ENCODE measurements at places on chromosomes 16 and 17.

DNA sequence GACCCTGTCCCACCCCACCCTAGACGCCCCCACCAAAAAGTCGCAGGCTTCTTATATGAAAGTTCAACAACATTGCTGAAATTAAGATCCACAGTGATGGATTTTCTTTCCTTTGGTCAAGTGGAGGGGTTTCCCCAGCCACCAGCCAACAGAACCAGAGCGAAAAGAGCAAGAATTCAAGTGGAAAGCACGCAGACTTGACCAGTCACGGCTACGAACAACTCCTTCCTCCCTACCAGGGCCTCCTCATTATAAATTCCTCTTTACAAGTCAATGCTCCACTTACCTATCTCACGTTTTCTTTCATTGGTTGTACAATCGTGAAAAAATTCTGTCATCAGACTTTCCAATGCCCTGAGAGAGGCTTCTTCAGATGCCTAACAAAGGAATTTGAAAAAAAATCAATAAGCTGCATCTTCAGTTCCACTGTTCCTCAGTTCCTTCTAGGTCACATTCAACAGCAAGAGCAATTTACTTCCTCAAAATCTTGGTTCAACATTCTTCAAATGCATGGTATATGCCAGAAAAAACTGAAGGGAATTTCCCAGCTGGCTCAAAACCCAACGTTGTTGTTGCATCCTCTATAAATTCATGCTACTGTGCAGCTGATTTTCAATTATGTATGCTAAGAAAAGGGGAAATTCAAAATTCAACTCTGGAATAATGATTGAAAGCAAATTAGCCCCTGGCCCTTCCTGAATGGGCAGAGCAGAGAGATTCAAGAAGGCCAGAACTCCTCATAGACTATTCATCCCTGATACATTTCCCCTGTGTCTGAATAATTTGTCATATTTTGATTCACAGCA, 30.9 kb downstream of the XPO6 start:
- DNase-seq, result no peak

DNA sequence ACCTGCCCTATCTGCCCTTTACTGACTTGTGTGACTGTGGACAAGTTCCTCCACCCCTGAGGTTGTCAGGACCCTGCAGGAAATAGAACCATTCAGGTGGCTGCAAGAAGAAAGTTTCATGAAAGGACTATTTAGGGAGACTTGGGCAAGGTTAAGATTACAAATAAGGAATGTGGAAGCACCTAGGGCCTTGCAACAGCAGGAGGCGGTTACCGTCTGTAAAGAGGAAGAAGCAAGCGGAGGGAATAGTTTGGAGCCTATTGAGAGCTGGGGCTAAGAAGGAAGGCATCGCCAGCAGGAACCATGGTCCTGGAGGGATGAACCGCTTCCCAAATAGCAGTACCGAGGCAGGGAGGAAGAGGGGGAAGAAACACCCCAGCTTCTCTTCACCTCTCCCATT, 132.4 kb downstream of the PRKCB start:
- DNase-seq, result no peak

DNA sequence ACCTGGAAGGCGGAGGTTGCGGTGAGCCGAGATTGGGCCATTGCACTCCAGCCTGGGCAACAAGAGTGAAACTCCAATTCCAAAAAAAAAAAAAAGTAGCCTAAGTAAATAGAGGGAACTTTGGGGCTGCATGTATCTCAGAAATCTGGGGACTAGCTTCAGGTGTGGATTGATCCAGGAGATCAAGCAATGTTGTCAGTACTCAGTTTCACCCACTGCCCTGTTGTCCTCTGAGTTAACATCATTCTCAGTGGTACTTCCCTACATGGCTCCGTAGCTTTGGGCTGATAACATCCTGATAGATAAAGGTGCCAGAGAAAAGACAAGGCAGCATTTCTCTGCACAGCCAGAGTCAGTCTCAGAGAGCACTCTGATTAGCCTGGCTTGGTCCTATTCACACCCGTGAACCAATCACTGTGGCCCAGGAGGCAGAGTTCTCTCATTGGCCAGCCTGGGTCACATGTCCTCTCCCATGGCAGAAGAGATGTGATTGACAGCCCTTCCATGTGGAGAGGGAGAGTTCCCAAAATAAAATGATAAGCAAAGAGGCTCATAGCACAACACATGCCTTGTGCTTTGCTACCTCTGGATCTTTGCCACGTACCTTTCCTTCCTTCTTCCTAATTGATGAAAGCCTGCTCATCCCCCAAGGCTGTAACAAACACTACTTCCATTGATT, 99.6 kb downstream of the ABCC1 start:
- no peak for DNase-seq

DNA sequence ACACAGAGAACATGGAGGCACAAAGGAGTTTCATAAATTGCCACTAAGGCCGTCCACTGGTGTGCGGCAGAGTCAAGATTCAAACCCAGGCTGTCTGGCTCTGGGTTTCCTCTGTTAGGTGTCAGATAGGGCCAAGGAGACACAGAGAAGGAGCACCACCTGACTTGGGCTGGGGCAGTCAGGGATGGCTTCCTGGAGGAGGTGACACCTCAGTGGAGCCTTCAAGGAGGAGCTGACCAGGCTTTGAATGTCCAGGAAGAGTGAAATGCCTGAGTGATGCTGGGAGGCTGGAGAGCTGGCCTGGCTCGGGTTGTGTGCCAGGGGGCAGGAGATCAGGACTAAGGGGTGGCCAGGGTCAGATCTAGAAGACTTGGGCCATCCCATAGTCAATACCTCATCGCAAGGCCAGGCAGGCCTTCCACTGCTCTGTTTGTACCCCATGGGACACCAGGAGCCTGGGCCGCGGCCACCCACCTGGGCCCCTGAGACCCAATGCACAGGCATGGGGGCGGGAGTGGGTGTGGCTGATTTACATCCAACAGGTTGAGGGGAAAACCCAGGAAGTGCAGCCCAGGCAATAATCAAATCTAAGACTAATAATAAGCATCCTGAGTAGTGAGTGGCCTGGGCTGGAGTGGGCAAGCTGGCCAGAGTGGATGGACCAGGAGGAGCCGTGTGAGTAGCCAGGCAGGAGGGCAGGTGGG, 73.7 kb downstream of the USP22 start:
- DNase-seq, result no peak

GRCh38 chr17:74649909-74650308, 26.4 kb upstream of the CD300E start:
- no peak for DNase-seq

GRCh38 chr17:11979795-11980194, 17.5 kb downstream of the ZNF18 start:
- no peak for DNase-seq

DNA sequence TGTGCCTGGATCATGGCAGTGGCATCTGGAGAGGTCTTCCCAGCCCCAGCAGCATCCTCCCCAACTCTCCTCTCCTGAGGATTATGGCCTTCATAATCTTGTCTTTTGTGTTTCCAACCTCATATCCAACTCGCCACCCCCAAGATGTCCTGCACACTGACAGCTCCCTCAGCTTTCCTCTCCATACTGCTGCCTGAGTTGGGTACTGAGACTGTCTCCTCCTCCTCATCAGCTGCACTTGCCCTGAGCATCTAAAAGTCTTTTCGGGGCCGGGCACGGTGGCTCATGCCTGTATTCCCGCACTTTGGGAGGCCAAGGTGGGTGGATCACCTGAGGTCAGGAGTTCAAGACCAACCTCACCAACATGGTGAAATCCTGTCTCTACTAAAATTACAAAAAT, 2.0 kb downstream of the CD300LB start:
- no peak for DNase-seq

DNA sequence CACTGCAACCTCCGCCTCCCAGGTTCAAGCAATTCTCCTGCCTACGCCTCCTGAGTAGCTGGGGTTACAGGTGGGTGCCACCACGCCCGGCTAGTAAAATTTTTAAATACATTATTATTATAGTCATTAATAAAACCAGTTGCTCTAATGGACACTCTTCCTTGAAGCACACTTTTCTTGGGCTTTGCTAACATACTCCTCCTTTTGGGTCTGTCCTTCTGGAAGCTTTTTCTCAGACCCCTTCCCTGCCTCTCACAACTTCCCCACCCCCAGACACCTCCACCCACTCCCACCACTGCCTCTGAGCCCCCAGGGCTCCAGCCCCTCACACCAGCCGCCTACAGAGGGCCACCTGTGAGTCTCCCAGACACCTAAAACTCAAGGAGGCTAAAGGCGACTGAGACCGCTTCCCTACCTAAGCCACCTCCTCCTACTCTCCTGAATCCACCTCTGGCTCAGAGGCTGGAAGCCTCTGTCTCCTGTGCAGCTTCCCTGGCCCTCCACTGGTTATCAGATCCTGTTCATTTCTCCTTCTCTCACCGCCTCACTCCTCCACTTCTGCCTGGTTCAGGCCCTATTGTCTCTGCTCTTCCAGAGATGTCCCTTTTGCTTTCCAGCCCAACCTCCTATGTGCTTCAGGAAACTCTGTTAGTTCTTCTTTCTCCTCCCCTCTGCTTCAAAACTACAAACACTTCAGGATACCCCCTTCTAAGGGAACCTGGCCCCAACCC, 2.1 kb upstream of the CUEDC1 start:
- no peak for DNase-seq

- DNase-seq, result no peak
Observed at GRCh38 chr16:22970209-22970865, 156.4 kb downstream of the HS3ST2 start.

DNA sequence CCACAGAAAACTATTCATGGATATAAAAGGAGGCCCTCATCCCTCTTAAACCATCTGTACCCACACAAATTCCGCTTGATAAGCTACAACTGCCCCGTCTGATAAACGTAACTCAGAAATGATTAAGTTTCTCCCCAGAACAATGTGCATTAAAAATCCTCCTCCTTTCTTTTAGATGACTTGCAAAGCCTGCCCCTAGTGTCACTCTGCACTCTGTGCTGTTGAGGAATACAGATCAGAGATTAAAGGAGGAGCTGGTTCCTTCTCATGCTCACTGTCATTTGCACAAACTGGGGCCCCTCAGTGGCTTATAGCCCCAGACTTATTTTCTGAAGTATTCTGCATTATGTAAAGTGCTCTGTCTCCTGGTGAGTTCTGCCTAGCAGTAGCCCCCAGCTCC, 33.3 kb downstream of the CDRT15 start:
- DNase-seq, result no peak

DNA sequence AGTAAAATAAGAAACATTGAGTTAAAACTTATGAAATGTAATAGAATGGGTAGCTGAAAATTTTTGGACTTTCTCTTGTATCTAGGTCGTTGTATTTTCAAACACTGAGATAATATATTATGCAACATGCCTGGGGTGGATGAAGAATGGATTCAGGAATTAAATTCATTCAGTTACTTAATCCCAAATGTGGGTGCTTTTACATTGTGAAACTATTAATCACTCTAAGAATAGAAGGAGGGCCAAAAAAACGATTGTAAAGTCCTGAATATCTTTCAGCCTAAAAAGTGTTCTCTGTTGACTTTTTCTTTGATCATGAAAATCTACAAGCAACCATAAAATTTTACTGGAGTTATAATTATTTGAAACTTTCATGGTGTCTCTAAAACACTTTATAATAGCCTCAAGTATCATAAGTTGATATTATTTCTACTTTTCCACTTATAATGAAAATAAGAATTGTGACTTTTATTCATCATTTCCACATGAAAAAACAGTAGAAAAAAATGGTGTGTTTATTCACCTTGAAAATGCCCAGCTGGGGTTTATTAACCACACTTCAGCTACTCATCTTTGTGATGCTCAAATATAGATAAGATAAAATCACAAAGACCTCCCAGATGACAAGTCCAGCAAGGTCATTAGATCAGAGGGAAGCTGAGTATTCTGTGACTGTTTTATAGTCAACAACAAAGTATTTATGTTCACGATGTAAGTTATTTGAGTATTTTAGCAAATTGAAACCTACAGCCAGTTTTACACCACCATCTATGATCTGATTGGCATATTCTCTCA, 619.9 kb upstream of the SOX9 start:
- DNase-seq, result no peak

DNA sequence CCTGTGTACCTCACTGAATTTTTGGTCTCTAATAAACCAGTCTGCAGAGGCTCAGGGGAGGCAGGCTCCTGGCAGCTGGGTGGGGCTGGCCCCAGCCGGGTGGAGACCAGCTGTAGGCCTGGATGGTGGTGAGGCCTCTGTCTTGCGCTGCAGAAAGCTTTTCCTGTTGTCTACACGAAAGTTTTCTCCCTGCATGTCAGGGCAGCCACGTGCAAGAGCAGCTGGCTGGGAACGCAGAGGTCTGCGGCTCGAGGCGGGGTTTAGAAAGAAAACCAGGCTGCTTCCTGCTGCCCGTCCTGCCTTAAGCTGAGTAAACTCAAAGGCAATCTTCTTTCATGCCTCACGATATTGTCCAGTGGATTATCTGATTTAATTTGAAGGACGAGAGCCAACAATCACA, 2.4 kb downstream of the SERPINF1 start:
- DNase-seq, result peak; percentile 67

- no peak for DNase-seq
Observed at GRCh38 chr17:80421381-80422090, 6.6 kb downstream of the ENDOV start.

- DNase-seq, result no peak
Observed at GRCh38 chr17:68459037-68459639, 1.8 kb upstream of the WIPI1 start.

GRCh38 chr17:49848739-49849138, 870 bp upstream of the TAC4 start:
- DNase-seq, result no peak

- no peak for DNase-seq
Observed at GRCh38 chr16:71350821-71351557, 7.5 kb upstream of the CALB2 start.

DNA sequence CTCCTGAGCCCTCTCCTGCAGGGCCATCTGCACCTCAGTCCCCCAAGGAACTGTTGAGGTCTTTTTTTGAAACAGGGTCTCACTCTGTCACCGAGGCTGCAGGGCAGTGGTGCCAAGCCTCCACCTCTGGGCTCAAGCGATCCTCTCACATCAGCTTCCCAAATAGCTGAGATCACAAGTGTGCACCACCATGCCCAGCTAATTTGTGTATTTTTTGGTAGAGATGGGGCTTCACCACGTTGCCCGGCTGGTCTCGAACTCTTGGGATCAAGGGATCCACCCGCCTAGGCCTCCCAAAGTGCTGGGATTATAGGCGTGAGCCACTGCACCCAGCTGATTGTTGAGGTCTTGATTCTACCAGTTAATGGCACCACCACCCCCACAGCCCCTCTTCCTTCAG, 27.9 kb upstream of the ENDOV start:
- peak; percentile 10 for DNase-seq

DNA sequence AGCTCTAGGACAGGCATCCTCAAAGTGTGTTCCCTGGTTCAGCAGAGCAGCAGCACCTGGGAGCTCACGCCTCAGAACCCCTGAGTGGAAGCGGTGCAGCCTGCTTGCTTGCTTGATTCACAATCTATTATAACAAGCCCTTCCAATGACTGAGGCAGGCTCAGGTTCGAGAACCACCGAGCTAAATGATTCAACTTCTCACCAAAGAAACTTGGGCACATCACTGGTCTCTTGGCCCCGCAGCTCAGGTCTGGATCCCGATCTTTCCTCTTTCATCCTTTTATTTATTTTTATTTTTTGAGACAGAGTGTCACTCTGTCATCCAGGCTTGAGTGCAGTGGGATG, 24.5 kb downstream of the CLUH start:
- DNase-seq, result peak; percentile 37

- DNase-seq, result no peak
Observed at GRCh38 chr16:27879601-27880247, 183.8 kb downstream of the GSG1L start.

GRCh38 chr16:71504901-71505300, 15.8 kb upstream of the ZNF19 start:
- DNase-seq, result no peak

All from activated T-cell treated with anti-CD3 and anti-CD28 coated beads, Interleukin-2, amount 50 U/mL, for 1 hour (primary cell).